Right kidney (tissue), 9 donors: ENCODE measurements at places on chromosomes 7 and 10.
A peak's percentile ranks its signal among the peaks of the same experiment; 100 is the strongest.

DNA sequence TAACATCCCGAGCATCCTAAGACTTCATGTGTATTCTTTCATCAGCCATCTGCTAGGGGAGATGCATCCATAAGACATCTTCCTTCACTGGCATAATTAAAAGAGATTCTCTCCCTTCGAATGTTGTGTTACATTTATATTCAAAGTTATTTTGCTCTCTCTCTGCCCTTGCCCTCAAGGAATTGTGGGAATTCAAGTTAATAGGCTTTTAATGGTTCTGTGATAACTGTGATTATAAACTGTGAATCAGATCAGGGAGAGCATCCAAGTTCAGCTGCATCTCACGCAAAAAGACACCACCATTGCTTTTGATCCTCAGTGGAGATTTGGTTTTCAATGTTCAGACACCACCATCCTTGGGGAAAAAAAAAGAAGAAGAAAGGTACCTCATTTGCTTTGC is 9.2 kb upstream of the TEX36 start:
- no peak for DNase-seq

DNA sequence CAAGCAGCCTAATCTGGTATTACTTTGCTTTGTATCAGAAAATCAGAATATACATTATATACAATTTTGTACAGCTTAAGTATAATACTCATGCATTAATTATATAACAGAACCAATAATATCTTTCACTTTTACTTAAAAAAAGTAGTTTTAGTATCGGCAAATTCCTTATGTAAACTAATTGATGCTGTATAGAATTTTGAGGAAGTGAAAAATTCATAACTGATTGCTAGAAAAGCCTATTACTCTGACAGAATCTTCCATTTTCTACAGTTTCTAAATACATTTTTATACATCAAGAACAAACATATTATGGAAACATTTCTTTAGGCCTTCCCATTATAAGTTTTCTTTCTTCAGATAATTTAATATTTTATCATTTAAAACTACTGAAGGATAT is 124.0 kb upstream of the GPR22 start:
- DNase-seq = no peak

GRCh38 chr10:31587691-31588090 is 268.7 kb downstream of the ZEB1 start:
- no peak for DNase-seq

DNA sequence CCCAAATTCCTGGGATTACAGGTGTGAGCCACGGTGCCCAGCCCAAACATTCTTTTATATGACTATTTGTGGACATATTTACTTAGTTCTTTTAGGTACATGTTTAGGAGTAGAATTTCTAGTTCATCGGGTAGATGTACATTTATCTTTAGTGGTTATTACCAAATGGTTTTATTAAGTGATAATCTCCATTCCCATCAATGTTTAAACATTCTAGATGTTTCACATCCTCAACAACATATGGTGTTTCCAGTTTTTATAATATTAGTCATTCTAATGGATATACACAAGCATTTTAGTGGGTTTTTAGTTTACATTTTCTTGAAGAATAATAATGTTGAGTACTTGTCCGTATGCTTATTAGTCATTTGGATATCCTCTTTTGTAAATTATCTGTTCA is 131.7 kb downstream of the RTKN2 start:
- no peak for DNase-seq

GRCh38 chr7:20831956-20832355 is 45.3 kb upstream of the SP8 start:
- DNase-seq = no peak

DNA sequence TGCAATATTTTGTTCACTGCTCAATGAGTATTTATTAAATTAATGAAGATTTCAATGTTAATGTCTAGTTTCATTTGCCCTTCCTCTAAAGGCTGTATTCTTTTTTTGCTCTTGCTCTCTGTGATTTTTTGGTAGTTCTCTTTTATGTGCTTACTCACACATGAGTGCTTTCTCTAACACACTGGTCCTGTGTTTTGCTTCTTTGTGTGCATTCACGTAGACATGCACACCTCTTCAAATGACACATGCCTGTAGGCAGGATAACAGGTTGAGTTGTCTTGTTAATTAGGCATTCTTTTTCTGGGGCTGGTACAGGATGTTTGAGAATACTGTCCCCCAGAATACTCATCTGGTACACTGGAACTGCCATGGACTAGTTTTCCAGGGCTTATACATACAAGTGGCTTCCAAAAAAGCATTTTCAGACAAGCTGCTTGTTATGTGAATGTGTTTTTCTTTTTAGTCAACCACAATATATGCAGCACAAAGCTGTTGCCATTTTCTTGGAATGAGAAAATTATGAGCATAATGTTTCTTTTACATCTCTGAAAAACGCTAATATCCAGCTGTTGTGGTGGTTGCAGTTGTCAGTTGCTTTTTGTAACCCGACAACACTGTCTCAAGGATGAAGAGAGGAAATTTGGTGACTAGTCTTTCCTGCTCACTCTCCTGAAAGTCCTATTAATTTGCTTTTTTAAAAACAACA is 416.4 kb downstream of the AUTS2 start:
- DNase-seq = no peak

DNA sequence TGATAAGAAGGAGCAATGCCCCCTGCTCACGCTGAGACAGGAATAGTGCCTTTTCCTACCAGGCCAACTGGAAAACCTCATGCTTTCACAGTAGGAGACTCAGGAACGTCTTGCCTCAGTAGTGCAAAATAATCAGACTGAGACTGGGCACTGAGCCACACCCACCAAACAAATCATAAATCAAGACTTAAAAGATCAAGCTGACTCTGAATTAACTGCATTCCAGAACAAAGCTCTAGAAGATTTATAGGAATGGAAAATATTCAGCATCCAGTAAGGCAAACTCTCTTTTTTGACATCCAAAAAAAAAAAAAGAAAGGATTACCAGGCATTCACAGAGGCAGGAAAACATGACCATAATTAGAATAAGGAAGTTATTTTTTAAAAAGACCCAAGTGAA is 30.5 kb upstream of the SLC18A3 start:
- no peak for DNase-seq

DNA sequence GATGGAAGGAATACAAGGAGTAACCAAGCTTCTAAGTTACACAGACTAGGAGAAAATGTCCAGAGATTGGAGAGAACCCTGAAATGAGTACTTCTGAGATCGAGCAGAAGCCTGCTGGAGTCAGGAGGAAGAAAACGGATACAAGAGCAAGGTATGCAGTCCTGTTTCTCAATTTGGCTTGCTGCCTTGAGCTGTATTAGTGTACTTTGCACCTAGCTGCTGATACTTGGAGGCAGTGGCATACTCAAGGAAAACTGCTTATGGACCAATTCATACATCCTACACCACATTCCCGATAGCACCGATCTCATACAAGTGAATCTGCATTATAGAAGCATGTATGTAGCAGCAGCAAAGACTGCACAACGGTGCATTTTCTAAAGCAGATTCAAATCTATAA is 14.4 kb downstream of the PIP4K2A start:
- no peak for DNase-seq

DNA sequence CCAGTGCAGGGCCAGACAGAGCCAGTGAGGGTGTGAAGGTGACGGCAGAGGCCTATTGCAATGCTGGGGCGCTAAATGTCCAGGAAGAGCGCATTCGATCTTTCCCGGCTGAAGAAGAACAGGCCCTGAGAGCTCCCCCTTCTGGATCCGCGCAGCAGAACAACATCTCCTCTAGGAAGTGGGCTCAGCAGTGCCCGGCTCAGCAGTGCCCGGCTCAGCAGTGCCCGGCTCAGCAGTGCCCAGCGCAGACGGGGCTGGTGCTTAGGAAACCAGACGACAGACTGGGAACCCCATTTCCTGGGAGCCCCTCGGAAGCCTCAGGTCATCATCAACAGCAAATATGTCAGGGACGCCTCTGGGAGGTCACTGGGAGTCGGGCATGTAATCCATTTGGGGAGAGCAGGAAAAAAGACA is 4.7 kb upstream of the NOS3 start:
- peak; percentile 53 for DNase-seq

DNA sequence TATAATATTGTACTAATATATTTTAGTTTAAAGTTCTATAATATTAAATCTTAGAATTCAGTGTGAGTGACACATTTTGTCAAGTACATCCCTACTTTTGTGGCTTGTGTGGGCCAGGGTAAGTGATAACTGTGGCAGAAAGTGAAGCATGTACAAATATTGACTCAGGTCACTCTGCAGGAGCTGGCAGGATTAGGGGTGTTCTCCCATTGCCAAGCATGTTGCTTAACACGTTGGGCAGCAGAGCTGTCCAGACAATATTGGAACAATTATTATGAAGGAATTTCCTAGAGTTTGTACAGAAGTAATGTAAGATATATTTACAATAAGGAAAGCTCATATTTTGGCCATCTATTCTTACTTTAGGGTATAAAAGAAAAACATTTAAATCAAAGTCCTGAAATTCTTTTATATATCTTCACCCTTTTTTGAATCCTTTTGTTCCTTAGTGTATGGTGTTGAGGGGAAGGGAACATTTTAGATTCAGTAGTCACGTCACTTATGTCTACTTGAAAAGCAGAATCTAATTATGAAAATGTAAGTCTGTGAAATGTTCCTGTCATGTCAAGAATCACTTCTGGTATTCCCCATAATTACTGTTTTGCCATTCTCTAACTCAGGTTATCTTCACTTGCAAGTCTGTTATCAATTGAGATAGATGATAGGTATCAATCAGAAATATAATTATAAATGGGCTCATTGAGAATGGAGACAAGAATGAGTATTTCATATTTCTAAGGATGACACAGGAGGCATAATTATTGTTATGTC is 4.0 kb downstream of the HDAC9 start:
- no peak for DNase-seq

GRCh38 chr7:66281678-66282590 is 76.8 kb downstream of the TPST1 start:
- DNase-seq = no peak

DNA sequence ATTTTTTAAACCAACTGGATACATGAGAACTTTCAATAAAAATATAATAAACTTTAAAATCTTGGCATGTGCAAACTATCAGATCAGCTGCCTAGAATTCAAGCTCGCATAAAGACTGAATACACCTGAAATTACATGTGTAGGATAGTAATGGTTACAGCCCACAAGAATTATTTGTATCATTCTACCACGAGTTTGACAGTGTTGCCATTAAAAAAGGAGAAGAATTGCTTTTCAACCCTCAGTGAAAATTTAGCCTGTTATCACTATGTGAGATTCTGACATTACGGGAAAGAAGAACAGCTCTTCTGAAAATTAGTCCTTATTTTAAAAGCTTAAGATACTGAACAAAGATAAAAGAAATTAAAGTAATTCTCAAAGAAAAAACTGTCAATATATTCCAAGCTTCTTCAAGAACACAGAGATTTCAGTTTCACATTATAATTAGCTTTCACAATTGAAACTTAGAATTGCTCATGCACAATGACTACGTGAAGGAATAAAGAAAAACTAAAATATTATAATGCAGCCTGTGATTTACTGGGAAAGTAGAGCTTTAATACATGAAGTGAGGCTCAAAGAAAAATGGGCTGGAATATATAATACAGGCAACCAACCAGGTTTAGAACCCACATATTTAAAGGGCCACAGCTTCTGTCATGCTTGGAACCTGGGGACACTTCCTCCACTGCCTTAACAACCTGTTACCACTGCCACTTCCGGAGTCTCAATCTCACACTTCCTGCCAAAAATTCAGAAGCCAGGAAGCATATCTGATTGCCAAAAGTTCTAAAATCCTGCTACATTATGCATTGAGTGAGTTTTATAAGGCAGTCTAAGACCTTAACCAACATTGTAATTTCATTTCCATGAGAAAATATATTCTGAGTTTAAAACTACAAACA is 23.2 kb downstream of the TPK1 start:
- no peak for DNase-seq

- no peak for DNase-seq
Measured at GRCh38 chr7:25221009-25221408, 7.3 kb downstream of the NPVF start.

- no peak for DNase-seq
Measured at GRCh38 chr10:86533328-86533727, 11.7 kb upstream of the WAPL start.

- no peak for DNase-seq
Measured at GRCh38 chr10:99924451-99925255, 85.1 kb downstream of the DNMBP start.
